ENCODE measurements at places on chromosomes 3 and 15. TPM values are rescaled to one million over a fixed set of nuclear protein-coding genes. Genes with fewer than 3 reads are reported as not detected.

DNA sequence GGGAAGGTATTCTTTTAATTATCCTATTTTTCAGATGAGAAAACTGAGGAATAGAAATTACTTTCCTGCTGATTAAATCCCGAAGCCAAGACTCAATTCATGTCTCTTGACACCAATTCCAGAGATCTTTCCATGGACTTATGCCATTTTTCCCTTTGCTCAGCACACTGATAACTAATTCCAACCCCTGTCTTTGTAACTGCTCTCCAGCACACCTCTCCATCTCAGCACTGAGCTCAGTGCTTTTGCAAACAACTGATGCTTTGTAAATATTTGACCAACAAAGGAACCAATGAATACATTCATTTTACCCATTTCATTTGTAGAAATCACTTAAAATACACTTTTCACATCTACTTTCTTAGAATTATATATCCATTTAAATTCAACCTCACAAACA lies 249.1 kb downstream of the IL5RA start:
- no peak for DNase-seq

DNA sequence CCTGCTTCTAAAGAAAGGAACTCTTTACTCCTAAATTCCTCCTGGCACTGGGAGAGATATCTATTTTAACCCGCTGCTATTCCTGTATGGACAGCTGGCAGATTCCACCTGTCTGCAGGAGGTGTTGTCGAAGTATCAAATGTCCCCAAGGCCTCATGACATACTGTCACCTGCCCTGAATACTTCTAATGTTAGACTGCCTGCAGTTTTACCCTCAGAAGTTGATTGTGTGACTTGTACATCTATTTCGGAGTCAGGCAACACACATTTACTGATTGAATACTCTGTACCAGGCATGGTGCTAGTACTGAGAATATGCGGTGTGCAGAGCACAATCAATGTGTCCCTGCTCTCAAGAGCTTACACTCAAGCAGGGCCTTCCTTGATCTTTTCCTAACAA lies 38.6 kb downstream of the PDZRN3 start:
- no peak for DNase-seq

- DNase-seq: peak; percentile 92
Measured at GRCh38 chr3:24145981-24146822, 201.1 kb downstream of the NR1D2 start.

DNA sequence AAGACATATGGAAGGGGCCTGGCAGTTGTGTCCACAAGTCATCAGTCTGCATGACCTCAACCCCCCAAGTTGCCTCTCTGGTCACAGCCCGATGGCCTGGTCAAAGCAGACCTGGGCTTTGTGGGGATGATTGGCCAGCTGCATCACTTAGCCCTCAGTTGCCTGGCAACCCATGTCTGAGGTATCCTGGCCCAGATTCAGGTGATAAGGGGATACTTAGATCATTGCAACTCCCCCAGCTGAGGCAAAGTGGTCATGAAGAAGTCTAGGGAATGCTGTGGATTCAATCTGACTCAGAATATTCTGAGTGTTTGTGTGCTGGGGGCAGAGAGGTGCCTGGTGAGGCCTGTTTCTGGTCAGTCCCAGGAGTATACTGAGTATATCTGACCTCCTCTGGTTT lies 5.0 kb downstream of the GPR156 start:
- no peak for DNase-seq

- no peak for DNase-seq
Measured at GRCh38 chr3:176867681-176868663, 329.3 kb downstream of the TBL1XR1 start.

GRCh38 chr3:135235541-135235940 lies 440.5 kb downstream of the EPHB1 start:
- no peak for DNase-seq

- no peak for DNase-seq
Measured at GRCh38 chr3:46942076-46942475, 34.5 kb downstream of the CCDC12 start.

- no peak for DNase-seq
Measured at GRCh38 chr3:124570232-124570631, 160.0 kb upstream of the UMPS start.

- no peak for DNase-seq
Measured at GRCh38 chr3:9970020-9970652, 16.5 kb downstream of the EMC3 start.

GRCh38 chr3:114902691-114903101 lies 244.4 kb downstream of the ZBTB20 start:
- no peak for DNase-seq

GRCh38 chr3:194042927-194043326 lies 93.0 kb upstream of the HES1 start:
- peak; percentile 58 for DNase-seq

DNA sequence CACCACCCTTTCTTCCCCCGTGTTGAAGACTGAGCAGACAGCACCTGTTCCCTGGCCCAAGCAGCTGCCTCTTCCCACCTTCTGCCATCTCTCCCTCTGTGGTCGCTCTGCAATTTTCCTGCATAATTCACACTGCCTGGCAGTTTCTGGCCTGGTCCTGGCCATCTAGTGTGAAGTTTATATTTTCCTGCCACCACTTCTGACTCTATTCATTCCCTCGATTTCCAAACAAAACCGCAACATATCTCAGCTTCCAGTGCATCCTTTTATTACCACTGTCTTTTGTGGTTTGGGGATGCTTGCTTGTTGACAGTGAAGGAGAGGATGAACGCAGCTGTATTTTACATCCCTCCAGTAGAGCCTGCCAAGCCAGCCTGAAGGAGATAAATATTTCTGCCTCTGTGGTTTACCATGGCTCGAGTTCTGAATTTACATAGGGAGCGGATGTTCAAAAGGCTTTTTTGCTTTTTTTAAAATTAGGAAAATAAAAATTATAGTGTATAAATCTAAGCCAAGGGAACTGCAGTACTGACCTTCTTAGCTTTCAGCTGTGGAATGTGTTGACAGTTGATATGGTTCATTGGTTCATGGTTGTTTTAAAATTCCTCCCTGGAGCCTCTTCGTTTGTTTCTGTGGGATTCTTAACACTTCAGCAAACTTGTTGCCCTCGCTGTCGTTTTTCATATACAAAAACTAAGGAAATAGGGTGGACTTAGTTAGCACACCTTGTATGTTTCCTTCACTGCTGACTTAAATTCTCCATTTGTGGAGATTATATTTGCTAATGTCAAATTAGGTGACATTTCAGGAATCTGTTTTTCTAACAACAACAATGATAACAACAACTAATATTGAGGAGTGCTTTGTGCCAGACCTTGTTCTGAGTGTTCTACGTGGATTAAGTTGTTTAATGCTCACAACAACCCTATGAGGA lies 250.5 kb downstream of the ADAMTSL3 start:
- peak; percentile 88 for DNase-seq

DNA sequence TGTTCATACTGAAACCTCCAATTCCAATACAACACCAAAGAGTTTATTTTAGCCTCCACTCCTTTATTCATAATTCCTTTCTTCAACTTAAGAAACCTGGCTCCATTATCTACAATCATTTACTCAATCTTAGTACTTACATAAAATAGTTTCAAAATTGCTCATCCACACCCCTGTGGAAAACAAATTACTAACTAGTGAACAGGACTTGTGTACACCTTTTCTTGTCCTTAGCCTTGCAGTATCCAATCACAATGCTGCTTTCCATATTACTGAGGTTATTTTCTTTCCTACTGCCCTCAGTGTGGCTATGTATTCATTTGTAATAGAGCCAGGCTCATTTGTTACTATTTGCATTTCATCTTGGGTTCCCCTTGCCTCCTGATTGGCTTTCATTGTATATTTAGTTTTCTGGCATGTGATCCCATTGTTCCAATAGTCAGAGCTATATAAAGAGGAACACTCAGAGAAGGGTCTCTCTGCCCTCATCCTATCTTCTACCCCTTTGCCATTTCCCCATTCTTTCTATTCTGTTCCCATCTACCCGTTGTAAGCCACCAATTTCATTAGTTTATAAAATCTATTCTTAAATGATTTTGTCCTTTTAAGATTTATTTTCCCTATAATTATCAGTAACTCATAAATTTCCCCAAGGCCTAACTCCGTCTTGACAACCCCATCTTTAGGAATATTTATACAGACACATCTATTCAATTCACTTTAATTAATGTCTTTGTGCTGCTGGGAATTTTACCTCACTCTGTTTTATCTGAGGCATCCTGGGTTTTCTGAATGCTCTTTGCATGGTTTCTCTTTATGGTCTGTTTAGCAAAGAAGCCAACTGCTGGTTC lies 67.9 kb upstream of the RBP1 start:
- DNase-seq: no peak

DNA sequence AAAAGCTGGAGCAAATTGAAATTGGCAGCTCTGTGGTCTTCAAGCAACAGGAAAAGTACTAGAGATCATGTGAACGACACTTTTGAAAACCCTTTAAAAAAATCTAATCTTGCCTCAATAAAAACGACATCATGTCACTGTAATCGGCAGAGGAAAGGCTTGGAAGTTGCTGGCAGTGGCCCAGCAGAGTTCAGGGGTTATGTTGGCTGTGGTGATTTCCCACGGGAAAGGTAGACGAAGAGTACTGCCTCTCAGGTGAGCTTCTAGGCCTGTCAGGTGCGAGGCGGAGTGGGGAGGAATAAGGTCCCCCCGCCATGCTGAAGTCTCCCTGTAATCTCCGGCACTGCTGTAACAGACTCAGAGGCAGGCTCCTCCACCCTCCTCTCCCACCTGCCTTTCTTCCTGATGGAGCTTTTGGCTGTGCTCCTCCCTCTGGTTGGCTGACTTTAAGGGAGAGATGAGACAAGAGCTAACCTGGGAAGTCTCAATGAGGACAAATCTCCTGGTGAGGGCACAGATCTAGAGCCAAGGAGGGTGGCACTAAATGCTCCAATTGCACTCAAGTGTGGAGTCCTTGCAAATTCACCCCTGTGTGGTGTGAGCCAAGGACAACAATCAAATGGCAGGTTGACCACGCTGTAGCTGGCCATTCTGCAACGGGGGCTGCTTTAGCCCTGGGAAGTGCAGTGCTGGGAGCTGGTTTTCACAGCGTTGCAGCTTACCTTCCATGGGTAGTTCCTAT lies 18.7 kb upstream of the HES1 start:
- DNase-seq: no peak

GRCh38 chr15:100531823-100532327 lies 3.1 kb upstream of the CERS3 start:
- no peak for DNase-seq

GOLGA8G gene
- total RNA-seq: 0.15 TPM

SHF gene
- total RNA-seq: 20.0 TPM

SLC24A5 gene
- not detected for total RNA-seq

WDR49 gene
- 0.95 TPM for total RNA-seq

WDR6 gene
- 176 TPM for total RNA-seq

SLC28A1 gene
- total RNA-seq: 0.24 TPM

PARP6 gene
- total RNA-seq: 41.5 TPM

EFCC1 gene
- total RNA-seq: 0.11 TPM

RFT1 gene
- 8.1 TPM for total RNA-seq

DNAJC13 gene
- total RNA-seq: 25.5 TPM

GTF2A2 gene
- 52.1 TPM for total RNA-seq

ARHGEF26 gene
- total RNA-seq: 4.0 TPM

MEGF11 gene
- 0.30 TPM for total RNA-seq

Measured in cardiac muscle cell (in vitro differentiated cells and primary cell).